ENCODE measurements at places on chromosomes 7 and 10.

GRCh38 chr10:24249829-24250415, 41.0 kb downstream of the KIAA1217 start:
- no peak for DNase-seq

- no peak for DNase-seq
Measured at GRCh38 chr7:154769527-154769926, 233.4 kb downstream of the PAXIP1 start.

DNA sequence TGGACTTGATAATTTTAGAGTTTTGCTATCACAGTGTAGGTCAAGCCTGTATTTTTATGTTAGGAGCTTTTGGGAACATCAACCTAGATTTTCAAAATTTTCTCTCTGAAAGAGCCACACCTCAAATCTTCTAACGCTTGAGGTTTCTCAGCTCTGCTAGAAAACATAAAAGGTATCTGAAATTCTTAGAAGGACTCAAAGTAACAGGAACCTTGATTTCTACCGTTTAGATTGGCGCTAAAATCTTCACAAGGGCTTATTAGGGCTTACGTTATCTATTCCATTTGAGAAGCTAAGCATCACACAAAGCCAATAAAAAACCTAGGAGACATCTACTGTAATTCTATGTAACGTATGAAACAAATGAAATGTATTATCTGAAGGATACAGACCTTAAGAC, 192.4 kb downstream of the AHR start:
- DNase-seq = no peak

- DNase-seq = no peak
Measured at GRCh38 chr10:48602401-48603135, 2.3 kb downstream of the ARHGAP22 start.

GRCh38 chr10:119989966-119990365, 97.4 kb downstream of the SEC23IP start:
- DNase-seq = no peak

- peak; percentile 40 for DNase-seq
Measured at GRCh38 chr10:64394744-64395143, 873.5 kb downstream of the REEP3 start.

GRCh38 chr10:89535171-89536012, at the start of gene SLC16A12:
TSS of gene SLC16A12 (minus strand) at chr10:89535594. CDS start at chr10:89462578, 73,016 bp downstream.
- no peak for DNase-seq

DNA sequence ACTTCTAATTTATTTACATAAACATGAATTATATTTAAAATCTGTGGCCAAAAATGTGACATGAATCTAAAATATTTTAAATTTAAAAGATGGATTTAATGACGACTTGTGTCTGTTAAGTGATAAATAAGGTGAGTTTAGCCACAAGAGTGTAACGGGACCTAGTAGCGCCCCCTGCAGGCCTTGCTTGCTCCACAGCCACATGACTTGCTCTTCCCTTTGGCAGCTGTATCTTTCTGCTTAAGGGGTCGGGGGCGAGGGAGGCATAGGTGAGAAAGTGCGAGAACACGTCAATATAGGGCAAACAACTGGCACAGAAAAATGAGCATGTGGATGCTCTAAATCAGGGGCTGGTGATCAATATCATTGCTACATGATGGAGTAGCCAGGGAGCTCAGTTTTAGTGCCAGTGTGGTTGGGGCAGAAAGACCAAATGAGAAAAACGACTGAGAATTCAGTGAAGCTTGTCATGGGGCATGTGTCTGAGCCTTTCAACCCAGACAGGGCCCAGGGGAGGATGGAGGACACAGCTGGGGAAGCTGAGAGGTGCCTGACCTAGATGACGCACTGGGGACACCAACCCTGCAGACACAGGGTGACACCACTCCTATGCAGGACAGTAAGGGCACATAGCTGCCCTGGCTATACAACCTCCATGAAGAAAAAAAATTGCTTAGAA, 49.8 kb downstream of the PAXIP1 start:
- peak; percentile 18 for DNase-seq

DNA sequence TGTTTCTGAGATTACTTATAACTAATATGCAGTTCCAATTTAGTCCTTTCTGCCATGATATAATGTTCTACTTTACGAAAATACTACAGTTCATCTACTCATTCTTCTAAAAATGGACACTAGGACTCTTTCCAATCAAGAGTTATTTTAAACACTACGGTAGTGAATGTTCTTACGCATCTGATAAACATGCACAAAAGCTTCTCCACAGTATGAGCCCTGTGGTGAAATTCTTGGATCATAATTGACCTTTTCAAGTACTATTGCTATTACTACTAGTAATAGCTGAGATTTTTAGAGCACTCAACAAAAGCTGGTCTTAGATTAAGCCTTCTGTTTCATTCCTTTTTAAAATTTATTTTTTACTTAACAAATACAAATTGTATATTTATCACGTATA, 106.4 kb downstream of the CH25H start:
- DNase-seq = no peak

DNA sequence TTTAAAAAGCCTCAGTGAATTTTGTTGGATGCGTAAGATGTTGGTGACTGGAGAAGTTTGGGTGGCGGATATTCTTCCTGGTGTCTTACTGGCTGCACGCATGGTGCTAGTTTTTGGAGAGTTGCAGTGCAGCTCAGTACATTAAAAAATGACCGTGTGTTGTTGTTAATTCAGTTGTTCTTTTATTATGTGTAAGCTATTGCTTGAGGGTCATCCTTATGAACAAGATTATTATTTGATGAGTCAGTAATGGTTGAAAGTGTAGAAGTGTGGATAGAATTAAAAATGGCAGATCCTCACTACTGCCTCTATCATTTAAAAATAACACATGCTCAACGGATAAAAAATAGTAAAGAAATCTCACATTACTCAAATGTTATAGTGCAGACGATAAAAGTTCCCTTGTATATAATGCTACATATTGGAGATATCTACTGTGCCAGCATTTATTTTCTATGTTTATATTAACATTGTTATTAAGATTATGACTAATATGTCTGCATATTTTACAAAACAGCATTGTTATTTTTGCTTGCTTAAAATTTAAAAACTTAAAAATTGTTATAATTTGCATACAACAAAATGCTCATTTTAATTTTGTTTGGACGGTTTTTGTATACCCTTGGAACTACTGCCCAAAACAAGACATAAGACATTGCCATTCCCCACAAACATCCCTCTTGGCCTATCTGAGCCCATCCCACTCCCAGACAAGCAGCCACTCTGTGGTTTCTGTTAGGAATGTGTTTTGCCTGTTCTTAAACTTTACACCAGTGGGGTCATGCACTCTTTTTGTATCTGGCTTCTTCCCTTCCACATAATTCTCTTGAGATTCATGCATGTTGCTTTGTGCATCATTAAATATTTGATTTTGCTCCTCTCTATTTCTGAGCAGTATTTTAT, 142.0 kb downstream of the DOCK1 start:
- no peak for DNase-seq

DNA sequence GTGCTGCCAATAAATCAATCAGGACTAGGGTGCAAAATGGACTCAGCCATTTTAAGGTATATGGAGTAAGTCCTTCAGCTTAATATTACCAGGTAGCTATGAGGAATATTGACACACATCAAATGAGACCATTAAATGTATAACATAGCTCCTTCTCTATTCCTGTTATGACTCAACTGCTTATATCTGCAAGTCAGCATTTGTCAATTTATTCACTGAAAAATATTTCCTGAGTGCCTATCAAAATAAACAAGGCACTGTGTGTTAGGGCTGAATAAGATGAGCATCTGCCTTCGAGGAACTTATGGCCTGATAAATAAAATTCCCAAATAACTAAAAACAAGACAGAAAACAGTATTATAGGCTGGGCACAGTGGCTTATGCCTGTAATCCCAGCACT, 113.8 kb downstream of the CDK6 start:
- no peak for DNase-seq

- no peak for DNase-seq
Measured at GRCh38 chr10:11214407-11214806, 196.7 kb downstream of the CELF2 start.

GRCh38 chr10:86481761-86482160, 39.8 kb downstream of the WAPL start:
- no peak for DNase-seq

DNA sequence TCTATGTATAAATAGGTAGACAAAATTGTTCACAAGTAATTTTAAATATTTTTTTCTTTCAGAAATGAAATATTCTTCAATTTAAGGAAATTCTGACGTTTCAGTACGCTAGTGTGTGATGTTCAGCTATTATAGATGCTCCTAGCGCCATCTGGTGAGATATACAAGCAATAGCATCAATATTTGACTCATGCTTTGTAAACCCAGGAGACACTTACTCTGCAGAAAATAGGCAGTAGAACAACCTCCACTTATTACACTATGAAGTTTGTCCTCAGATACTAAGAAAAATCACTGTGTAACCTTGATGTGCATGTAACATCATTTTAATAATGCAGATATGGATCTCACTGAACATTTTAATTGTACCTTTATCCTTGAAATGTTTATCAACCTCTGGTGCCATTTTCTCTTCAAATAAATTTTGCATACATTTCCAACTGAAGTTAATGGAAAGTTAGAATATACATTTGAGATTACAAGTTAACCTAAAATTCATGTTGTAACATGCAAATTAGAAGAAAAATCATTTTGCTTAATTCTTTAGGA, 151.5 kb upstream of the FAM3C start:
- DNase-seq = peak; percentile 58

DNA sequence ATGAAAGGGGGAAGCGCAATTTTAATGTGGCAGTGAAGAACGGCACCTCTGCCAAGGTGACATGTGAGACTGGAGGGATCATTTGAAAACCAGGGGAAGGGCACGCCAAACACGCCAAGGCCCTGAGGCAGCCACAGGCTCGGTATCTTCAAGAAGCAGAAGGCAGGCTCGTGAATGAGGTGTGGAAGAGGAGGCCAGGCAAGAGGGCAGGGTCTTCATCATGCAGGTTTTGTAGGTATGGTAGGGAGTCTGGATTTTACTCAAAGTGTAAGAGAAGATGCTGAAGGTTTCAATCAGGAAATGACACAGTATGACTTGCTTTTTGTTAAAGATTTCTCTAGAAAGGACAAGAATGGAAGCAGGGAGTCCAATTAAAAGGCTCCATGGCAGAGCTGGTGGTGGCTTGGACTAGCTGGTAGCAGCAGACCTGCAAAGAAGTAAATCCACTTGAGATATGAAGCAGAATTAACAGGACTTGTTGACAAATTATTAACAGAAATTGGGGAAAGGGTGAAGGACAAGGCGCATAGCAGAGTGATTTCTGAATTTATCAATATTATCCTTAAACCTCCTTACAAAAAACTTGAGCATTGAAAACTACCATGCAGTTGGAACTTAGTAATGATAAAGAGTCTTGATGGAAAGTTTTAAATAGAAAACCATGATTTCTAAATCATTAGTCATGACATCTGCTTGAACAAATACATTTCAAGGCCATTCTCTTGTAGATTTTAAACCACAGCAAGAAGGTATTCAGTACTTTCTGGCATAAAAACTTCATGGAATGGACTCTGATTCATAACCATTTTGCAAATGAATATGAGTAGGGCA, 70.4 kb downstream of the COA1 start:
- peak; percentile 93 for DNase-seq

GRCh38 chr10:110709964-110710587, 65.9 kb downstream of the RBM20 start:
- DNase-seq = no peak
